ENCODE measurements at places on chromosomes 12 and 14. TPM values are rescaled to one million over a fixed set of nuclear protein-coding genes. Genes with fewer than 3 reads are reported as not detected.

- DNase-seq: no peak
Measured at GRCh38 chr12:63499567-63499966, 168.7 kb downstream of the DPY19L2 start.

- DNase-seq: no peak
Measured at GRCh38 chr12:104547235-104547634, 90.5 kb downstream of the CHST11 start.

Gene KLRK1
- 0.66 TPM for polyA plus RNA-seq

GRCh38 chr12:92995258-92995903 lies 66.3 kb upstream of the EEA1 start:
- no peak for DNase-seq

DNA sequence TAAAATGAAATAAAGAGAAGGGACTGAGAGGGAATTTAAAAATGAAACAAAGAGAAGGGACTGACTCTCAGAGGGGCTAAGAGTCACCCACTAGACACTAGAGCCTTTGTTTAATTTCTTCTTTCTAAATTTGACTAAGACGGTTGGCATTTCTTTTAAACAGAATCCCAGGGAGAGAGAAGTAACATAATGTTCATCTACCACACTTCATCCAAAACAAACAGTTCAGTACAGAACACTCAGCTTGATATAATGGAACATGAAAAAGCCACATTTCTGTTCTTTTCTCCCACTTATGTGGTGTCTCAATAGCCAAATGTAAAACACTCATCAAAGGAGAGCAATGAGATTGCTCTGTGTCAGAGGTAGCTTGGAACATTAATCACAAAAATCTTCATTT lies 10.1 kb upstream of the NT5DC3 start:
- no peak for DNase-seq

DNA sequence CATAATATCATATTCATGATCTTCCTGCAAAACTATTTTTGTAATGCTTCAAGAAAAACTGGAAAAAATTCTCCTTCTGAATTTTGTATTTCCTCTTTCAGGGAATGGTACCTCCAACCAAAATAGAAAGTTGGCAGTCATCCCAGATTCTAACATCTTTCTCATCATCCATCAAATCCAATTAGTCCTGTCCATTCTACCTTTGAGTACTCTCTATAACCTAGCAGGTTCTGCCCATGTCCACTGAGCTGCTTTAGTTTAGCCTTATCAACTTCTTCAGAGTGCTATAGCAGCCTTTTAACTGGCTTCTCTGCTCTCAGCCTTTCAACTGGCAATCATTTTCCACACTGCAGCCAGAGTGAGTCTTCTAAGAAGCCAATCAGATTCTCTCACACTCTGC lies 236.2 kb downstream of the AKAP6 start:
- no peak for DNase-seq

GRCh38 chr12:27673101-27673718 lies 23.0 kb upstream of the REP15 start:
- DNase-seq: no peak

DNA sequence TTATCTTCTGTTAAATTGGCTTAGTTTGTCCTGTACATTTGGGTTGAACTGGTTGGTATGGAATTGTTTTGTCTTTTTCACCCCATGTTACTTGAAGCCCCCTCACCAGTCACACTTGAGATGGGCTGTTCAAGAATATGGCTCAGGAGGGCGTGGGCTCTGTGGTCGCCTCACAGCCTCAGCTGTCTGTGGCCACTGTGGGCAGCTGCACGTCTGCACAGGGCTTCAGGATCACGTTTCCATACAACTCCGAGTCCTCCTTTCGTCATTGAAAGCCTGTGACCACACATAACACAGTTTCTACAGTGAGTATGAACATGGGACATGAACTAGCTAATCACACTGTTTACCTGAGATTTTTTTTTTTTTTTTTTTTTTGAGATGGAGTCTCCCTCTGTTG lies 81.3 kb downstream of the MOK start:
- no peak for DNase-seq

GRCh38 chr12:34377243-34378035 lies 355.1 kb downstream of the ALG10 start:
- DNase-seq: no peak

GRCh38 chr12:125999628-126000027 lies 934.4 kb downstream of the AACS start:
- DNase-seq: no peak

DNA sequence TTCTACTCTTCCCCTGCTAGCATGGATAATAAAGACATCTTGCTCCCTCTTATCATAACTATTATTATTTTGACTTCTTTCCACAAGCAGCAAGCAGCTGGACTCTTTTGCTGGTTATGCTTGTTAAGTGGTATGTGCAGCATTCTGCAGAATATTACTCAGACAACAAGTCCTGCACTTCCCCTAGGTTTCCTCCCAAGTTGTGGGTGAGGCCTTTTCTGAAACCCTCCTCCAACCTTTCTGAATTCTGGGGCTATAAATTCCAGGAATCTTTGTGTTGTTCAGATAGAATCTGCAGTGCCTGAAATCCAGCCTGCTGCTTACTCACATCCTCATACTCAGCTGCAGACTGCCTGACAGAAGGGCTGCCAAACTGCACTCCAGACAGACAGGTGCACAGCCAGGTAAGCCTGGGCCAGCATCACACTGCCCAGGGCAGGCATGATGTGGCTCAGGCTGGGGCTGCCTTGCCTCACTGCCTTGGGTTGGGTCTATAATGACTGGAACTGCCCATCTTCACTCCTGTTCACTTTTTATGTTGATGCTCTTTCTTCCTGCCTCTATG lies 6.2 kb upstream of the DHRS2 start:
- no peak for DNase-seq

- DNase-seq: no peak
Measured at GRCh38 chr14:88551980-88552431, 2.8 kb downstream of the PTPN21 start.

DNA sequence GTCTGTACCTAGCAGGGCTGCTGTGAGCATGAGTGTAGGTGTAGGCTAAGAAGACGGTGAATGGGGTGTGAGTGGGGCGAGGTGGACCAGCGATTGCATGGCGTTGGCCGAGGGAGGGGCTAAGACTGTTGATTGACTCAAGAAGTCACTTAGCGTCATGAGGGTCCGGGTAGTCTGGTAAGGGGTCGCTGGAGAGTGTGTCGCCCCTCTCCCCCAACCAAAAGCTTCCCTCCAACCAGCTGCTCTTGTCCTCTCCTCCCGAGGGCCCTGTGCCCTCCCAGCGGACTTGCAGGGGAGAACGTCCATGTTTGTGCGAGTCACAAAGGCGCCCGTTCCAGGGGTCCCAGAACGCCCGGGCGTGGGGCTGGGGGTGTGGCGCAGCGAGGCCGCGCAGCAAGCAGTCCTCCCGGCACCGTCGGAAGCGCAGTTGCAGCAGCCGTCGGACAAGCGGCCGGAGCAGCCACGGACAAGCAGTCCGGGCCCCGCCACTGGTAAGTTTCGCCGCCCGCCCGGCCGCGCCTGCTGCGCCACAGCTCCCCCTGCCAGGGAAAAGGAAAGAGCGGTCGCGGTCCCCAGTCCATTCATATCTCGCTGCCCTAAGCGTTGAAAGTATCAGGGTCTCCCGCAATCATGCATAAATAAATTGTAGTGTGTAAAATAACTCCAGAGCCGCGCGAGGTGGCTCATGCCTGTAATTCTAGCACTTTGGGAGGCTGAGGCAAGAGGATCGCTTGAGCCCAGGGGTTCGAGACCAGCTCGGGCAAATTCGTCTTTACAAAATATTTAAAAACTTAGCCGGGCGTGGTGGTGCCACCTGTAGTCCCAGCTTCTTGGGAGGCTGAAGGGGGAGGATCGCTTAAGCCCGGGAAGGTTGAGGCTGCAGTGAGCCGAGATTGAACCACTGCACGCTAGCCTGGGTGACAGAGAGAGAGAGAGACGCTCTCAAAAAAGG lies at the start of gene CCDC63:
TSS of gene CCDC63 (plus strand) at position 373 of the 952 bp plus-strand sequence. CDS start 5,968 bp downstream, outside the sequence.
- peak; percentile 52 for DNase-seq

Gene MBD6
- polyA plus RNA-seq: 108 TPM

Gene ETNK1
- 79.2 TPM for polyA plus RNA-seq

Gene SRGAP1
- 23.9 TPM for polyA plus RNA-seq

- DNase-seq: no peak
Measured at GRCh38 chr12:108641446-108642268, 8.0 kb upstream of the SELPLG start.

Gene TAS2R8
- polyA plus RNA-seq: not detected

GRCh38 chr12:110266980-110267620 lies 13.9 kb upstream of the ATP2A2 start:
- peak; percentile 75 for DNase-seq

DNA sequence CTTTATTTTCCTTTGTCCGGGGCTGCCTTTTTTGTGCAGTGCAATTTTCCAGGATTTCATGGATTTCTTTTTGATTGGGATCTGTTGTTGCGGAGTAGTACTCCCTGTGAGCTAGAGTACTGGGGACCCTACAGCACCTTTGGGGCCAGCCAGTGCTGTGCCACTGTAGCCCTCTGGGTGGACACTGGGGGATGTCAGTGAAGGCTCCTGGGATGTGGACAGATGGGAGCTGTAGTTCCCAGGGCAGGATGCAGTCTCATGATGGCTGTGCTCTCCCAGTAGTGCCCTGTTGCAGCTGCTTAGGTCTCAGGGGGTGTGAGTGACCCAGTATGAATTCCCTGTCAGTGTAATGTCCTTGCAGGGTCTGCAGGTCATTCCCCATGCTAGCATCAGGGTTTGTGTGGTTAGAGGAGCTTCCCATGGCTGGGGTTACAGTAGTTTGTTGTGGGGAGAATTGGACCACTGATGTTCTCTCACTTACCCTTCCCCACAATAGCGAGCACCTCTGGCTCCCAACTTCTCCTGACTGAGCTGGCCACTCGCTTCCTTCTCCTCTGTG lies 72.2 kb downstream of the BRMS1L start:
- no peak for DNase-seq

Gene FERMT2
- 191 TPM for polyA plus RNA-seq

Gene PTPRO
- 231 TPM for polyA plus RNA-seq

DNA sequence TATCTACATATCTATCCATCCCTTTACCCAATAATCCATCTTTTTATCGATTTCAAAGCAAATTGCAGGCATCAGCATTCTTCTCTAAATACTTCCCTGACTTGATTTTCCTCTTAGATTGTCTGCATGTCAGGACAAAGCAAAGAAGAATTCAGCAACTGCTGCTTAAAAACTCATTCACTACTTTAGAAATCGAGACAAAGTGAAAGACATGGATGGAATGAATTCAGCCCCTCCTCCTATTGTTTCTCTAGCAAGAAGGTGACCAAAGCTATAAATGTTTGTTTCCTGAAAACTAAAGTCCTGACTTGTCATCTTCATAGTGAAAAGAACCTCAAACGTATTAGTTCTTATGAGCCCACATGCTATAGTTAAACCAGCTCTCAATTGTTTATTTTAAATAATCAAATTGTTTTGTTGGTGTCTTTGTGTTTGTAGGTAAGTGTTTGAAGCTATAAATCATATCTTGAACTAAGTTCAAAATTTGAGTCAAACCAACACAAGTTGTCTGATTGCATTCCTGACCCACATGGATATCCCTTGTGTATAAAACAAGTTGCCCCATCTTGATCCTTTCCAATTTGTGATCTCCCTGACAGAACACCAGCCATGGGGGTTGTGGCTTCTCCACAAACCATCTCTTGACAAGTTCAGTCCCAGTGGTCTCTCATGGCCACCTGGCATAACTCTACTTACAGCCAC lies 58.6 kb upstream of the ARHGAP5 start:
- DNase-seq: no peak

- DNase-seq: no peak
Measured at GRCh38 chr12:2986876-2987275, 27.7 kb downstream of the TEAD4 start.

Gene FGFR1OP2
- 67.4 TPM for polyA plus RNA-seq

Gene FITM1
- polyA plus RNA-seq: 0.56 TPM

DNA sequence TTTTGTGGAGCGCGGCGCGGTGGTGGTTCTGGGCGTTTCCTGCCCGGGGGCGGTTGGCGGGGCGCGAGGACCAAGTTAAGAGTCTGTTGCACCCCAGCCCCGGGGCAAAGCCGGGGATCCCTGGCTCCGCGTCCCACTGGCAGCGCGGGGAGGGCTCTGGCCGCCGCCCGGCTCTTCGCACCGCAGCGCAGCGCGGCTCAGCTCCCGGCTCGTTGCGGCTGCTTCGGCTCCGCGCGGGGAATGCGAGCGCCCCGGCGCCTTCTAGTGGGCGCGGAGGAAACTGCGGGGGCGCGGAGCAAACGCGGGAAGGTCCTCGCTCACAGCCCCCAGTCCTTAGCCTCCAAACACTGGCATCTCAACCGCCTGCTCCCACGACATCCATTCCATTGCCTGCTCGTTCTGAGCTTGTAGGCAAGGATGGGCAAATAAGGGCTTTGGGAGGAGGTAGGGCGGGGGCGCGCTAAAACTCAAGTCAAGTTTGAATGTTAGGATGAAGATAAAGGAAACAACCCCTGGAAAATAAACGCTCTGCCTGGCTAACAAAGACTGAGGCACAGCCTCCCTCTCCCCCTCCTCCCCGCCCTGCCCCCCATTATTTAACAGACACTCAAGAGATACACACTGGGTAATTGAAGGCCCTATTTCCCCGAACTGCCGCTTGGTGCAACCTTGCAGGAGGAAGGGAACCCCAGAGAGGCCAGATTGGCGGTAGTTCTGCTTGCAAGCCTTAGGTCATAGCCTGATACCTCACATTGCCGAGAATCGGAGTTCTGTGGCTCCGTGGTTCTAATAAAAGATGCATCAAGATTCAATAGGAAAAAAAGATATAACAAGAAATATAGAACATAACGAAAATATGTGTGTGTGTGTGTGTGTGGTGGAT lies at the start of gene B4GALNT1:
TSS of gene B4GALNT1 (minus strand) at position 244 of the 883 bp plus-strand sequence. CDS start 1,069 bp downstream, outside the sequence.
- no peak for DNase-seq

Gene FAM222A
- polyA plus RNA-seq: 5.6 TPM

DNA sequence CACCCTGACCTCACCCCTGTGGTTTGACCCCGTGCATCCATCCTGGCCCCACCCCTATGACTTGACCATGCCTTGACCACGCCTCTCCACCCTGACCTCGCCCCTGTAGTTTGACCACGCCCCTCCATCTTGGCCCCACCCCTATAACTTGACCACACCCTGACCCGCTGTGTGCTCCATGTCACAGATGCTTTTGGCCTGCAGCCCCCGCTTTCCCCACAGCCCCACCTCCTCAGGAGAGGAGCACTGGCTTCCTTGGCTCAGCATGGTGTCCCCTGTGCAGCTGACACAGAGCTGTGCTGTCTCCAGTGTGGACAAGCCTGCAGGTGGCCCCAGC lies 269.9 kb upstream of the SFSWAP start:
- no peak for DNase-seq

DNA sequence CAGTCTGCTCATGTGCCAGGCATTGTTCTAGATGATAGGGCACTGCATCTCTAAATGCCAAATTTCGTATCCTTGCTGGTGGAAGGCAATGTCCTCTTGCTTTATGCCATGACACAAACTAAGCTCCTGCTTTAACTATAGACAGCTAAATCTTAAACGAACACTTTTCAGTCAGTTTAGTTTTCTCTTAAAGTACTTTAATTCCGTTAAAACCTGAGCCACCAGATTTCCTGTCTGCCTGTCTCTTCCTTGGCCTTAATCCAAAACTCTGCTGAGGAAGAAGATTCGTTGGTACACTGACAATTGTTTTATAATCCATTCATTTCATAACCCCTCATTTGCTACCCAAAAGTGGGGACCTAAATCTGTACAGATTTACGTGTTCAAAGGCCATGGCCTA lies 194.4 kb upstream of the BCL2L14 start:
- no peak for DNase-seq

Gene RPL10L
- polyA plus RNA-seq: not detected

All from renal cortex interstitium (tissue), 15 donors.